ENCODE measurements at places on chromosomes 4 and X.

- no peak for DNase-seq
Observed at GRCh38 chrX:10529344-10529743, 91.0 kb downstream of the MID1 start.

GRCh38 chrX:40105835-40106675 is 8.3 kb upstream of the BCOR start:
- DNase-seq = no peak

DNA sequence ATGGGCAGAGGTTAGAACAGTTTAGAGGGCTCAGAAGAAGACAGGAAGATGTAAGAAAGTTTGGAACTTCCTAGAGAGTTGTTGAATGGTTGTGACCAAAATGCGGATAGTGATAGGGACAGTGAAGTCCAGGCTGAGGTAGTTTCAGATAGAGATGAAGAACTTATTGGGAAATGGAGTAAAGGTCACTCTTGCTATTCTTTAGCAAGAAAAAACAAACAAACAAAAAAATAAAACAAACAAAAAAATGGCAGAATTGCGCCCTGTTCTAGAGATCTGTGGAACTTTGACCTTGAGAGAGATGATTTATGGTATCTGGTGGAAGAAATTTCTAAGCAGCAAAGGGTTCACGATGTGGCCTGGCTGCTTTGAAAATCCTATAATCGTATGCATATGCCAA is 185.1 kb upstream of the SFRP2 start:
- no peak for DNase-seq

DNA sequence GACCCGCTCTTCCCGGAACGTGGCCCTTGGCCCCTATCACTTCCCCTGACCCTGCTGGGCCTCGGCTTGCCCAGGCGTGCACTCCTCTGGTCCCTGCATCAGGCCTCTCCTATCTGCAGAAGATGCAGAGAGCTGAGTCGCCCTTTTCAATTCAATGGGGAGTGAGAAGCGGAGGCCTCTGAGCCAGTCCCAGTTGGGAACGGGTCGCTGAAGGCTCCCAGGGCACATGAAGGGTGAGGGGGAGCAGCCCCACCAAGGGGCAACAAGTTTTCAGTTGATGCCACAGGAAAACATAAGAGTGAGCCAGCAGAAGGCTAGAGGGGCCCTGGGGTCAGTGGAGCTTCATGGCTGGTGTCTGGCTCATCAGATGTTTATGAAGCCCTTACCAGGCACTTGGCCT is 17.1 kb downstream of the PSAPL1 start:
- DNase-seq = no peak

- DNase-seq = no peak
Observed at GRCh38 chr4:123936621-123937043, 540.0 kb downstream of the SPRY1 start.

DNA sequence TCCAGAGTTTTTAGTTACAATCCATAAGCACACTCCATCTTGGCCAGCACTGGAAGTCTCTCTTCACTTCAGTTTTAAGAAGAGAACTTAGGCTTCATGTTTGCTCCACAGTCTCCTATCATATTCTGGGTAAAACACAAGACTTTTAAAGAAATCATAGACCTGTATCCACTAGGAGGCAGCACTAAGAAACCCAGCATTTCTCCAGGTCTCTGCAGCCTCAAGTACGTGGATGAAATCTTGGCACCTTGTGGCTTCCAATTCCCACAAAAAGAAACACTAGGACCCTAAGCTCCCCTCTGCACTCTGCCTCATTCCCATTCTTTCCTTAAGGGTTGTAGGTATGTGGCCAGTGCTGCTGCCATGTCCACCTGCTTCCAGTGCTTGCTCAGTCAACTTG is 367.3 kb upstream of the CASK start:
- DNase-seq = no peak

GRCh38 chrX:9558615-9559014 is 93.8 kb downstream of the TBL1X start:
- no peak for DNase-seq

- no peak for DNase-seq
Observed at GRCh38 chr4:168636506-168637196, 139.8 kb downstream of the PALLD start.

GRCh38 chrX:134313418-134313817 is 76.4 kb downstream of the CCDC160 start:
- no peak for DNase-seq

DNA sequence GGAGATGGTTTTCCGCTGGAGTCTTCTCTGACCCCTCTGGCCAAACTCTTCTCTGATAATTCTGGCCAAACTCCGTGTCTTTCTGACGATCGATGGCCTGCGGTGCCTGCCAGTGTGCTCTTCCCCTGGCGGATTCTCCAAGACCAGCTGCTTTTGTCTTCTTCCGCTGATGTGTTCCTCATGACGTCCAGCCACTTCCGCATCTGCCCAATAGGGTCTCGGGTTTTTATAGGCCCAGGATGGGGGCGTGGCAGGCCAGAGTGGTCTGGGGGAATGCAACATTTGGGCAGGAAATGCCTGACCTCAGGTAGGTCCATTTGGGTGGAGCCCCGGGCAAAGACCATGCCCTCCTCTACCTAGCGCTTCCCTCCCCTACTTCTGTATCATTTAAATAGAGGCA is 1542.1 kb downstream of the STIM2 start:
- no peak for DNase-seq

DNA sequence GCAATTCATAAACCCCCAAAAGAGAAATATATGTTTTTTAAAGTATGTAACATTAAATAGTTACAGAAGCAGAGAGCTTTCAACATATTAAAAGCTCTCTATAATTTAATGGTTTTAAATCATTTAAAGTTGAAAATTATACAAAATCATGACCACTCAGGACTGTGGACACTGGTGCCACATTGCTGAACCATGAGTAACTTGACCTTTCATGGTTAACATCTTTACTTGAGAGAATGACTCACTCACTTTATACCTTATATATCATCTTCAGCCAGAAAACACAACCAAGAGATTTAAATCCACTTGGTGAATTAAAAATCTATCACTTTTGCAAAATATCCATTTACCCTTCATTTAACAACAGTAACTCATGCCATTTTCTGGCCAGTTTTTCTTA is 584.3 kb upstream of the SMIM31 start:
- no peak for DNase-seq

DNA sequence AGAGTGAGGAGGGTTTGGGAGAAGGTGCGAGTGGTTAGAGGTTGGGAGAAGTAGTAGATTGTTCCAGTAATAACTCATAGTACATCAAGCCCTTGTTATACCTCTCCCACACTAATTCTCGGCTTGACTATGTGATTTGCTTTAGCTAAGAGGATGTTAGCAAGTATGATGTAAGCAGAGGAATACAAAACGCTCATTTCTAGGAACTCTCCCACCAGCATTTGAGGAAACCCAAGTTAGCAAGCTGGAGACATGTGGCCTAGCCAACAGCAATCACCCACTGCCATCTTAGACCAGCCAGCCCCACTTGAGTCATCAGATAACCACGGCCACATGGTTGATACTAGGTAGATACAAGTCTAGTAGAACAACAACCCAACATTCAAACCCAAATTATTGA is 14.2 kb downstream of the FTHL17 start:
- DNase-seq = no peak

DNA sequence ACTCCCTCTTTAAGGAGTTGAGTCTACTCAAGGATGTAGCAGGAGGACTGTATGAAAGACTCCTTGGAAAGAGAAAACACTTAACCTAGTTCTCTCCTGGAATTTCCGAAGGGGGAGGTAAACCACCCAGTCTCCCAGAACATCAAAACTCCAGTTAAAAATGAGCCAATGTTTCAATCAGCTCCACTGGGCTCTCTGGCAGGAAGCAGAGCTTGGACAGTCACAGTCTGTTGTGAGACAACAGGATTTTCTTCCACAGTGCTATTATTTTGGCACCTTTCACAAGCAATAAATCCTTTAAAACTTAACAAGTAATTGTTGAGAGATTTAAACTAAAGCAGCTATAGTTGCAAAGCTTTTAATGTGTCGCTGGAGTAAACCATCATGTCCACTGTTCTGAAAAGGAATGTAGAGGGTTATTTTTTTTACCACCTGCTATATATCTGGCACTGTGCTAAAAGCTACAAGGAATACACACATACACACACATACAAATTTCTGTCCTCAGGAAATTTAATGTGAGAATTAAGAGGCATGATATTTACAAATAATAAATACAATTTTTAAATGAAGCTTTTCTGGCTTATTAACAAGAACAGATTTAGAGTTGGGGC is 229.2 kb upstream of the INTU start:
- no peak for DNase-seq

- no peak for DNase-seq
Observed at GRCh38 chrX:134633832-134634231, 24.4 kb downstream of the PLAC1 start.

DNA sequence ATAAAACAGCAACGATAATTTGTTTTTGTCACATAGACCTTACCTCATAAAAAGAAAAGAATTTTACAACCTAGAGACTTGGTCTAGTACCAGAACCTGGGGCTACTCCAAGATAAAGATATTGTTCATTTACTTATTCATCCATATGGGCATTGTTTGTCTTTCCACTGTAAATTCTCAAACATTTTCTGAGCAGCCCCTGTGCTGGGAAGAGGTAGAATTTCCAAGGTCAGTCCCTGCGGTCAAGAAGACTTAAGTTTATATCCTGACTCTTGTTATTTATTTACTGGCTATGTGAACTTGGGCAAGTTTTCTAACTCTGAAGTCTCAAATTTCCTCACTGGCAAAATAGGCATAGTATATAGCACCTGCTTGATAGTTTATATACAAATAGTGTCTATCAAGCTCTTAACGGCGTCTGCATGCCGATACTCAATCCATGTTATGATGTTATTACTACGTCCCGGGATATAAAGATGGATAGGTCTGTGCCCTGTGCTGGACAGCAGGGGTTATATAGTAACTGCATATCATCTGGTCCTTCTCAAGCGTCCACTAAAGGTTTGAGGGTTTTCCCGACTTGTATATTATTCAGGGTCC is 222.1 kb upstream of the TAPT1 start:
- DNase-seq = no peak

DNA sequence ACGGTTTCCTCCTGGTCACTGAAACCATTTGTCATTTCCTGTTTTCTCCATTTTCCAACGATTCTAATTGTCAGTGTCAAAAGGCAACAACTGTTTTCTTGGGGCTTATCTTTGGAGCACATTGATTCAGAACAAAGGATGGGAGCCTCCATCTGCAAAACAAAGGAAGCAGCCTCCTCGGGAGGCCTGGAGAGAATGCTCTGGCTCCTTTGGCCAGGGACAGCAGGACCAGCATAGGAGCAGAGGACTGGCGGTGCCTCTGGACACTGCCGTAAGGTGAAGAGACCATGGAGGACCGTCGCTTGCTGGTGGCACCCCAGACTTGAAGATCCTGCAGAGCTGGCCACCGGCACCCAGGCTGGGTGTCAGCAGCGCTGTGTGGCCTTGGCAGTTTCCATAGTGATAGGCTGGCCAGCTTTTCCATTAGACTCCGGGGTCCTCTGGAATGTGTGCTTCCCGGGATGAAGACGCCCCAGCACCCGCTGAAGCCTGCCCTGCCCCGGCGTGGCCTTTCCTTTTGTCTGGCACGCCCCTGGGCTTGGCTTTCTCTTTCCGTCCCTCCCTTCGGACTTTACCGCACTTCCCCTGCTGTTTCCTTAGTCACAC is 61.1 kb upstream of the MTM1 start:
- DNase-seq = no peak

DNA sequence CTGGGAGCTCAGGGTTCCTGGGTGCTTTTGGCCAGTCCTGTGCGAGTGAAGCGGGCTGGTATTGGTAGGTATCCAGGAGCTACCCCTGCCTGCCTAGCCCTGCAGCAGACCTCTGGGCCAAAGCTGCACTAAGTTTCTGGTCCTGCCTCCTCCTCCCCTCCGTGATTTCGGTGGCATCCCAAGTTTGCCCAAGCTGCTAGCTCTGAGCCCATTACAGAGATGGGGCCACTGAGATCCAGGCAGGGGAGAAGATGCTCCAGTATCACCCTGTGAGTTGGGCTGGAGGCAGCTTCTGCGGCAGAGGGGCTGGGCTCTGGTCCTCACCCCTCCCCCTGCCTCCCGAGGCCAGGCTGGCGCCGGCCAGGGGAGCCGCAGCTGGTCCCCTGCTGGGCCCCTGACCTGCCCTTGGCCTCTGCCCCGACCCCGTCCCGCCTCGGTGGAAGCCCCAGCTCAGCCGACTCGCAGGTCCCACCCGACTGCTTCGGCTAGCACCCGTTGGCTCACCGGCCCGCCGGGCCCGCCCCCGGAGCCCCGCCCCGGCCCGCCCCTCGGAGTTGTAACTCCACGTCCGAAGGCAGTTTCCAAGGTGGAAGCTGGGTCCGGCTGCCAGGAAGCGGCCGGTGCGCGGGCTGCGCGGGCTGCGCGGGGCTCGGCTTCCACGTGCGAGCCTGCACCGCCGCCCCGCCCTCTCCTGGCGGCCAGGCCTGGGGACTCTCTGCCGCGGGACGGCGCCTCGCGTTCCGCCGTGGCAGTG is at the start of gene DUSP9:
DUSP9 (plus strand) TSS at position 584 of the 754 bp plus-strand sequence. CDS start 751 bp downstream, outside the sequence.
- no peak for DNase-seq

- DNase-seq = no peak
Observed at GRCh38 chrX:11080741-11081305, 30.3 kb upstream of the HCCS start.

- DNase-seq = no peak
Observed at GRCh38 chr4:37573566-37573965, 112.6 kb downstream of the RELL1 start.

DNA sequence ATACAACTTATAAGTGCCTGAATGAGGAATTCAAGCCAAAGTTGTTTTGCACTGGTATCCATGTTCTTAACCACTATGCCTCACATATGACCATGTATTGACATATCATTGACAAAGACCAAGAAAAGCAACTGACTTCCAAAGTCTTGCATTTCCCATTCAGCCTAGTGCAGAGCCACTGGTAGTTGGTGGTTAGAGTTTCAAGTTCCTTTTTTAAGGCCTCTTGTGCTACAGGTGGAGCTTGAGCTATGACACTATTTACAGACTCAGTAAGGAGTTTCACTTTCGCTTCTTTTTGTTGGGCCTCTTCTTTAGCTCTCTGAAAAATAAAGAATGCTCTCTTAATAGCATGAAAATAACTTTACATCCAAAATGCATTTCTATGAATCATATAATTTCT is 763.0 kb downstream of the DMD start:
- DNase-seq = no peak

- DNase-seq = no peak
Observed at GRCh38 chrX:18893536-18893935, 90.4 kb downstream of the PHKA2 start.

DNA sequence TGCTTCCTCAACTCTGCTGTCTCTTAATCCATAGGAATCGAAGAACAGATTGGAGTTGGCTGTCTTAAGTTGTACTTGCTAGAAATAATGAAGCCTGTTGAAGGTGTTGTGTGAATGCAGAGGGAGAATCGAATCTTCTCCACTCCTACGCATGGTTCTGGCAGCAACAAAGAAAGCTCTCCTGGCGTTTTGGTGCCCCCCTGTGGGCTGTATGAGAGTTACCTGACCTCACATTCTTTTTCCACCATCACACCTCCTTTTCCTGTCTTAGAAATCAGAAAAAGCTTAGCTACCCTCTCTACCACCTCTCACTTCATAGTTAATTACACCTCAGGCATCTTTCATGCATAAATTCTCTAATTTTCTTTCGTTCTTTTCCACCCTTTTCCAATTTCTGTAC is 16.3 kb downstream of the KLF8 start:
- DNase-seq = no peak
